Choroid plexus epithelial cell (primary cell): ENCODE measurements at places on chromosomes 5 and 9.

DNA sequence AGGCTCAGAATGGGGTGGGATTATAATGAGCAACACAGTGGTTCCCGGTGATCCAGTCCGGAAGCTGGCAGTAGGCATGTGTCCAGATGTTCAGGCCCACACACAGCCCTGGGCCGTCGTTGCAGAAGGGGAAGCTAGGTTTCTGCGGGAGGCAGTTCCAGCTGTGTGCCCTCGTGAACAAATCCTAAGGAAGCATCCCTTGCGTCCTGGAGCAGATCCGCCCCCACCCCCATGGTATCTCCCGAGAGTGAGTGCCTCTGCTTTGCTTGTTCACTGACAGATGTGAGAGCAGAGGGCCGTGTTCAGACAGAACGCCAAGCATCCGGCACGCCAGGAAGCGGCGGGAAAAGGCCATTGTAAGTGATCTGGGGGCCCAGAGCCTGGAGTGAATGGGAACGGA is 104.8 kb downstream of the PDE6A start:
- peak; percentile 33 for DNase-seq

DNA sequence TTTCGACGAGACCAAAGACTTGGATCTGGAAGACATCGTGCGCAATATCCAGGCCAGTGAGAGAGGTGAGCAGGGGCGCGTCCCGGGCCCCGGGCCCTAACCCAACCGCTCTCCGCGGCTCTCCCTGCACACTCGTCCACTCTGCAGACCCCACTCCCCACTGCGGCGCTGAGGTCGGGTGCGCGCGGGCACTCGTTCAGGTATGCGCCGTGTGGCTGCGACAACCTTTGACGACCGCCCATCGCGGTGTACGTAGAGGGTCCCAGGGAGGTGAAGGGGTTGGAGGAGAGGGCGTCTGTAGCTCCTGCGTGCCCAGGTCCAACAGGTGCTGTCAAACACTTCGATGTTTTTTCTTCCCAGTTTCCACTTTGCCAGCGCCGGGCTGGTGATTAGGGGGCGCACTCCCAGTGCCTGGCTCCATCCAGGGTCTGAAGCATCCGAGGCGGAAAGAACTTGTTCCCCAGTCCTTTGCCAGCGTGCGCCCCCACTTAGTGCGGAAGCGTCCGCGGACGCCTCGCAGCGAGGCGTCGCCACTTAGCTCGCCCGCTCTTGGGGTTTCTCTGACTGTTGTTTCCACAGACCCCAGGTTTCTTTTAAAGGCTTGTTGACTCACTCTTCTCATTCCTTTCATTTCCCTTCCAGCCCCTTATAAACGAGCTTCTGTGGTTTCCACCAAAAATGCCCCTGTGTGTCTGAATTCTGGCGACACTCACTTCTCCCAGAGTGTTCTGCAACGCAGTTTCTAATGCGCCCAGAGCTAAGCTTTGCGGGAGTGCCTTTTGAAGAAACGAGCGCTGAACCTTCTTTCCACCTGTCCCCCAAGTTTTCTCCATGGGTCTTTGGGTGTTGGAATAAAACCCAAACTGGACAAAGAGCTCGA is 1.6 kb downstream of the NPR3 start:
- no peak for DNase-seq

GRCh38 chr9:128026255-128026772 is 40.8 kb downstream of the NAIF1 start:
- no peak for DNase-seq

GRCh38 chr9:127650518-127650917 is 38.4 kb downstream of the STXBP1 start:
- no peak for DNase-seq

DNA sequence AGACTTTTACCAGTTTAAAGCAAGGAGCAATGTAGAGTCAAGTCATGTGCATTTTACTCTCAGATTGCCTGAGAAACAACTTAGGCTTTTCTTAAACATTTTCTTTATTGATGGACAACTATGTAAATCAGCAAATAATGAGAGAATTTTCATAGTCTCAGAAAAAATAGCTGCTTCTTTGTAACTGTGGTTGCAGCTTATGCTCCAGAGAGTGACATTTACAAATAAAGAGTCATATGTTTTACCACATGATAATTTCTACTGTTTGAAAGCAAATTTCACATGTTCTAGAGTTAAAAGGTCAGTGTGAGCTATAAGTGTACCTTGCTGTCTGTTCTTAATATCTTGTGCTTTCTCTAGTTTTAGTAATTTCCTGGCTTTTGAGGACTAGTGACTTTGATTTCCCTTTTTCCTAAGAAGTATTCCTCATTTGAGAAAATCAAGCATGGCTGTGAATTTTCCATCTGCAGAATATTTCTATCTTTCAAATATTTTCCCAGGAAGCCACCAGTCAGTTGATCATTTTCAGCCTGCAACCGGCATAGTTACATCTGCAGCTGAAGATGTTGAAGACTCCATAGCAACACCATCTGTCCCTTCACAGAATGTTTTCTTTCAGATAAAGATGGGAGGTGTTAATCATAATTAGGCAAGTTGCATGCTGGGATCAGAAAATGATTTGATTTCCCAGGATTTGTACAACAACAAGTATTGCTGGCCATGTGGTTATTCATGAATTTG is 229.9 kb downstream of the SGCD start:
- no peak for DNase-seq

DNA sequence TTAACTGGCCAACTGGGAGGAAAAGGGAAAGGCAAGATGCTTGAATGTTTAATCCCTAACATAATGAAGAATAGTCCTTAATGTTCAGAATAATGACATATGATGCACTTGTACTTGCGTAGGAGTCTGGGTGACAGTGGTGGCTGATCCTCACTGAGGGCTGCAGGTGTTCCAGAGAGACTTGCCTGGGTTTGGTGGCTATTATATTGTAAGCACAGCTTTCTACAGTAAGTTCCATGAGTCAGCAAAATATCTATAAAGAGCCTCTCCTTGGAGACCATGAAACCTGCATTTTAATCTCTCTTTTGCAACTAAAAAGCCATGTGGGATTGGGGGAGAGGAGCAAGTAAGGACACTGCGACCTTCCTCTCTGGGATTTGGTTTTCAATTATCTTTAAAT is 1.9 kb upstream of the NPR2 start:
- no peak for DNase-seq

GRCh38 chr9:127473932-127474331 is 22.6 kb downstream of the LRSAM1 start:
- no peak for DNase-seq

DNA sequence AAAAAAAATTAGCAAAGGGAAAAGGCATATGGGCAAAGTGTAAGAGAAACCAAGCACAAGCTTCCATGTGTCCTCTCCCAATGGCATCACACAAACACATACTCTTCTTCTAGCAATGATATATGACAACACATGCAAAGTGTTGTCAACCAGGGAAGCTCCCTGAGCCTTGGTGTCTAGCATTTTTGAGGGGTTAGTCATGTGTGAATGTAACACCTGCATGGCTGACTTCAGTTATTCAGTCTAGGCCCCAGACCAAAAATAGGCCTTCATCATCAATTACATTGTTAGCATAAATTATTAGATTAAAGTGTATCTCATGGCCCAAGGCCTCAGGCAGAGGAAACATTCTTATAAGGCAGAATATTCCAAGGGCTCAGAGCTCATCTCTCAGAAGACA is 450.0 kb downstream of the TLE1 start:
- no peak for DNase-seq

DNA sequence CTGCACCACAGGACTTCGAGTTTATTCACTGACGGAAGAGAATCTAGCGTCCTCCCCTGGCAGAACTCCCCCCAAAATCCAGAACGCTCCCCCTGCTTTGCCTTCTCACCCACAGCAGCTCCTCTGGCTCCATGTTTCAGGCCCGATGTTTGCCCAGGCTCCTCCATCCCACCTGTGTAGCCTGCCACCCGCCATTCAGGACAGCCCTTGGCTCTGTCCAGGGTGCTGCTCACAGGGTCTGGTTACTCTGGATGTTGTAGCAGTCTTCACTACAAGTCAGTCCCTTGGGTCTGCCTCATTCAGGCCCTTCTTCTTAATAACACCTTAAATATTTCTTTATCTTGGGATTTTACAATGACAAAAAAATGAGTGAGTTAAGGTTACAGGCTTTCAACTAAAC is 41.3 kb upstream of the SV2C start:
- no peak for DNase-seq

GRCh38 chr9:122387536-122387935 is 16.7 kb downstream of the PTGS1 start:
- no peak for DNase-seq

GRCh38 chr9:121294866-121295661 is 27.1 kb downstream of the GSN start:
- no peak for DNase-seq

DNA sequence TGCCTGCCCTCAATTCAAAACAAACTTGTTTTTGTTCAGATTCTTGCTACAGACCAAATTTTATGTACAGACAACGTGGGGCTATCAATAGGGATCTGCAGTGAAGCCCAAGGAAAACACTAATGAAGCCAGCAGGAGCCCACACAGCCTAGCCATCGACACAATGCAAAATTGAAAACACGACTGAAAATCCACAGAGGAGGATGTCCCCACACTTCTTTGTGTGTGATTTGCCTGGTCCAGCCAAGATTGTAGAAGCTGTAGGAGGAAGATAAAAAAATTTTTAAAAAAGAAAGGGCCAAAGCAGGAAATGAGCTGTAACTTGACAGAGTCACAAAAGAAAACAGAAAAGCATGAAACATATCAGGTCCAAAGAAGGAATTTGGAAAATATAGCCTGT is 34.8 kb downstream of the HTR4 start:
- no peak for DNase-seq

DNA sequence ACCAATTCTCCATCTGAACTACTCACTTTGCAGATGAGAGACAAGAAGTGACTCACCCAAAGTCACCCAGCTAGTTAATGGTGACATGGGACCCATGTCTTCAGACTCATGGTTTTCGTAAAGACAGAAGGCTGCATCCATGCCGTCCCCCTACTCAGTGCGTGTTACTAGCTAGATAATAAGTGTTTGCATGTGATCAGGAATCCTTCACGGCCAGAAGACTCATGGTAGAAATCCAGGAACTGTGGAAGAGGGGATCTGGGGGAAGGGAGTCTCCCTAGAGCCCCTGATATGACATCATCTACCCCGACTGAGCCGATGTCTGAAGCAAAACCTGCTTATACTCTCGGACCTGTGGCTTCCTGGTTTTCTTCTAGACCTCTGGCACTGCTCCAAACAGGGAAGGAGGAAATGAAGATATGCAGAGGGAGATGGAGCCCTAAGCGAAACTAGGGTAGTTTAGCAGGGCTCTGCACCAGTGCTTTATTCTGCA is 3.3 kb downstream of the RNF183 start:
- DNase-seq: peak; percentile 35

DNA sequence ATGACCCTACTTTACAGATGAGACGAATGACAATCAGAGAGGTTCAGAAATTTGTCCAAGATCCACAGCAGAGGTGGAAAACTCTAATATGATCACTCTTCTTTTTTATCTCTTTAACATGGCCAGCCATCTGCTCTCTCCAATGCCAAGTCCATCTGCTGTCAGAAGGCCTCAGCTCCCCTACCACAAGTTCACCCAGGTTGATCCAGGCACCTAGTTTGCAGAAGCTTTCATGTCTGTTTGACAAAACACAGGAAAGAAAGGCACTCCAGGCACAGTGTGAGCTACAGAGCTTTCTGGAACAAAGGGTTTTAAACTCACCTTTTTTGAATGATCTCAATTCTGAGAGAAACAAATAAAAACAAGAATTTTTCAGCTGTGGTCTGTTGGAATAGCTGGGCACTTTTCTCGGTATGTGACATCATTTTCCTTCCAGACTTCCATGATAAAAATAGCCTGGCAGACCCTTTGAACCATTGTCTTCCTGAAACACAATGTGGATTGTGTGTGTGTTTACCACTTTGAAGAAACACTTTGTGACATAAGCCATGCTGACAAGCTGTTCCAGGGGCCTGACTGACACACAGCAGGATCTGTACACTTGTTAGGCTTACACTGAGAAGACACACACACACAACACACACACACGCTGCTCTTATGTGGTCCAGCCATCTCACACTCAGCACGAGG is 214.3 kb downstream of the AGTPBP1 start:
- no peak for DNase-seq

DNA sequence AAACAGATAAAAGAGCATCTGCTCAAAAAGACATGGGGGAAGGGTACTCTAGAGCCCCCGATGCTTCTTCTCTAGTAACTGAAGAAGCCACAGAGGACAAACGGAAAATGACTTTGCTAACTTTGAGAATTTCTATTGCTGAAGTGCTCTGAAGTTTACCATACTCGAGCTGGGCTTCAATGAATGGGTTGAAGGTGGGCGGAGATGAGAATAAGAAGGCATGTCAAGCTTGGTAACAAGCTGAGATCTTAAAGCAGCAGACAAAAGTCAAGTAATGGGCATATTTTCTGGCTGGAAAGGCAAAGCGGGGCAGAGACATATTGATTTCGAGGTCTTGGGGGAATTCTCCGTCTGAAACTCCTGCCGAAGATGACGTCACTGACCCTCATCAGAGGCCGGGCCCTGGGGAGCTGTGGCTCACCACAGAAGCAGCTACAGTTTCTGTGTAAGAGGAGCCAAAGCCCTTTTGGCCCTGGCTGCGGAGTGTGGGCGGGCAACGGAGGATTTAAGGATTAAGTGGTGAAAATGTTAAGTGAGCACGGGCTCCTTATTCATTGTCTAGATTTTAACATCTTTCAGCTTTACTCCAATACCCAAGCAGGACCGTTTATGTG is 115.8 kb upstream of the SLIT3 start:
- peak; percentile 82 for DNase-seq

DNA sequence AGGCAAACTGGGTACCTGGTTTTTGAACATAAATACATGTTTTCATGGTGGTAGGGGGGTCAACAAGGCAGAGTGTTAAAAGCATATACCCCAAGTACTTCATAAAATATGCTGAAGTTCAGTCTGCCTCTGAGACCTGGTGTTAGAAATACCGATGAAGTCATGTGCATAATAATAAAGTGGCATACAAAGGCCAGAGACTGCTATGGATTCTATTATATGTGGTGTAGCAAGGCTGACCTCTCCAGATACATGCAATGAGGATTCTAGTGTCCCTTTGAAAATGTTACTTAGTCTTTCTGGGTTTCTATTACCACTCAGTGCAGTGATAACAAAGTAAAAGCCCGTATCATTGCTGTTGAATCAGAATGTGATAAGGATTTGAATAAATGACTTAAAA is 487.5 kb upstream of the ZNF608 start:
- DNase-seq: no peak

DNA sequence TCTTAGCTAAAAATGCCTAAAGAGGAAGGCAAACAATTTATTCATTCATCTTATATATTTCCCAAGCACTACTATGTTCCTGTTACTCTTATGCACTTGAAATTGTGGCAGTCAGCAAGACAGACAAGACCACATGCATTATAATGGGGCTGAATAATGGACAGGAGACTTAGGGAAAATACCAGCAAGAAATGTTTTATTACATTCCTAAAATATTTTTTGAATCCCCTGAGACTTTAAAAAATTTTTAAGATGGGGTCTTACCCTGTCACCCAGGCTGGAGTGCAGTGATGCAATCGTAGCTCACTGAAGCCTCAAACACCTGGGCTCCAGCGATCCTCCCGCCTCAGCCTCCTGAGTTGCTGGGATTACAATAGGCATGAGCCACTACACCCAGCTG is 13.2 kb downstream of the ZCCHC9 start:
- DNase-seq: no peak
